ENCODE measurements at places on chromosomes 6 and 20.

DNA sequence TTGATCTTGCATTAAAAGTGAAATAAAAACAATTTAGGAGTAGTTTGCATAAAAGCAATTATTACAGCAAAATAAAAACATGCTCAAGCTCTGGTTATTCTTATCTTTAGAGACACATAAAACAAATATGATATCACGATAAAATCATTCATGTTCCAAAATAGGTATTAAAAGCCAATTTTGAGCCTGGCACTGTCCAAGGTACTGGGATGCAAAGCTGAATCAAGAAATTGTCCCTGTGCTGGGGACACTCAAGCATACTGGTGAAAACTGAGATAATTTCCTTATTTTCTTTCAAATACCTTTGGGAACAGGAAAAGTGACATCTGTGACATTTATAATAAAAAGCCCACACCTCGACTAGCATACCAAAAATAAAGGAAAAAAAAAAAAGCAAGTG lies 931 bp upstream of the MTCL3 start:
- no peak for DNase-seq

GRCh38 chr20:5606350-5606749 lies 143.9 kb upstream of the SHLD1 start:
- no peak for DNase-seq

DNA sequence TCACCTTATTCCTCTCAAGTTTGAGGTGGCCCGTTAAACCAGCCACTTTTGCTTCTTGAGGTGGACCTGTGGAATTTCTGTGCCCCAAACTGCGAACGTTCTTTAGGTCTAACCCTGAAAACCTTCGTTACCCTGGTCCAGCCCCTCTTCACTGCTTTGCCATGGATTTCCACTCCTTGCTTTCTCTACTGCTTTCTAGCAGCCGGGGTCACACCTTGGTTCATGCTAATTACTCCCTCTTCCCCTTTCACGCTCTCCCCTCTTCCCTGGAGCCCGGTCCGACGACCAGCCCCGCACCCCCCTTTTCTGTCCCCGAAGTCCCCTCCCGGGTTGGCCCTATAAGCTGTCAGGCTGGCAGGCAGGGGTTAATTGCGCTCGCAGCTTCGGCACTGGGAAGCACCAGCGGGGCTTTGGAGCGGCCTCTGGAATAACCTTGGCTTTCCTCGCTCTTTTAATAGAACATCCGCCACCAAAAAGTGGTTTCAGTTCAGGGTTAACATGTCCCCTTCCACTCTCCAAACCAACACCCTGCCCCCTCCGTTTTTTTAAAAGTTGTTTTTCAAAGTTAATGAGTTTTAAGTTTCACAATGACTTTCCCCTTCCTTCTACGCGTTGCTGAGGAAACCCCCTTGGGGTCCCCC lies 1.4 kb upstream of the HIVEP1 start:
- DNase-seq: peak; percentile 48

DNA sequence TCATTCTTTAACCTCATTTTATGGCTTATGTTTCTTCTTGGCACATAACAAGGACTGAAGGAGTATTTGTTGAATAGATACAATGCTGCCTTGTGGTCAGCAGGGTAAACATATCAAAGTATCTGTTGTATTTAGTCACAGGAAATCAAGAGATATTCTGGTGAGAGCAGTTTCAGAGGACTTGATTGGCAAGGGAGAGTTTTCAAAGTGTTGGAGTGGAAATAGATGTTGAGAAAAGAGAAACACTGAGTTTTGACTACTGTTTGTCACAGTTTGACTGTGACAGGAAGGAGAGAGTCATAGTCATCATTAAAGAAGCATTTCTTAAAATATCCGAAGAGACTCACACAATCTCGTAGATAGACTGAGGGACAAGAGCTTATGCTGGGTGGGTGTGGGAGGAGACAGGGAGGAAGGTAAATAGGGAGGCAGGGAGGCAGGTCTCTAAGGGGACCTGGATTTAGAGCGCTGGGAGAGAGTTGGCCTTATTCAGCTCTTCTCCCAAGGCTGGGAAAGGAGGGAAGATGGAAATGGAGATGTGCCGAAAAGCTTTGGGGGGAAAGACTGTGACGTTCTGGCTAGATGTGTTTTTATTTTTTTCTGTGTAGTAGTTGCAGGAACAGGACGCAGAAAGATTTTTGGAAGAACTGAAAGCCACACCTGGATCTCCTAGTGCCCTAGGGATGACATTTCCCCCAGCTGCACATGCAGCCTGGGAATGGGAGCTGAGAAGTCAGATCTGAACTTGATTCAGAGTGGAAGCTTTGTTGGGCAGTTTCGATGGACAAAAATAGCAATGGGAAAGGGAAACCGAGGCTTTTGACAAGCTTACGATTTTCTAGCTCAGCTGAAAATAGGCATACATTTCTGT lies 65.0 kb upstream of the IFNGR1 start:
- DNase-seq: peak; percentile 61

- no peak for DNase-seq
Measured at GRCh38 chr6:53241938-53242337, 93.3 kb upstream of the GCM1 start.

GRCh38 chr20:13800728-13801134 lies 15.9 kb downstream of the NDUFAF5 start:
- no peak for DNase-seq

GRCh38 chr20:54293526-54293925 lies 85.6 kb downstream of the PFDN4 start:
- DNase-seq: no peak

DNA sequence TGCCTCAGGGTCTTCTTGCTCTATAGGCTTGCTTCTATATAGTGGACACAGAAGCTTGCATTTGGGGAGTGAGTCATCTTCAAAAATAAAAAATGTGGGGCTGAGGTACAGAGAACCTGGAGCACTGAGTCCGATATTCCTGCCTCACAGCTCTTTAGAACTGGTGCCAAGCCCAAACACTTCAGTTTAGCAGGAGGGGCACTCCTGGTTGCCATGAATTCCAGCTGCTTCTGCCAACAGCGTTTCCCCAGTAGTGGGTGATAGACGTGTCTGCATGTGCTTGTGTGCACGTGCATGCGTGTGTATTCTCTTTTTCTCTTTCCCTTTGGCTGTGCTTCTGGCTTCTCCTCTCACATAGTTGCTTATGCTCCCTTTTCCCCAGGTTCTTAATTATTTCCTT lies 11.9 kb downstream of the DNPH1 start:
- no peak for DNase-seq

GRCh38 chr6:111487661-111488060 lies 4.6 kb upstream of the REV3L start:
- peak; percentile 54 for DNase-seq

DNA sequence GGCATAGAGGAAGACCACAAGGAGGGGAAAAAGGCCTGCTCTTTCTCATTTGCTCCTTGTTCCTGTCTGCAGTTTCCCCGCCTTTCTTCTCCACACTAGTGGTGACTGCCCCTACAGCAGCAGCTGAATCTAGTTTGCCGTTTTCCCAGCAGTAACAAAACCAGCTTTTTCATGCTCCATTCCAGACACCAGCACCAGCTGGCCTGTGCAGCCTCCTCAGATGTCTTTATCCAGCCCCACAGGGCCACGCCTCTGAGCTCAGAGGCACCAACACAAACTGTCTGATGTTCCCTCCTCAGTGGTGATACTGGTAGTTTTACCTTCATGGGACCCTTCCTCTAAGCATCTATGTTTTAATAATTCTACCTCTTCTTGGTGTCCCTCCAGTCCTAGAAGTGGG lies 70.4 kb upstream of the SLC24A3 start:
- no peak for DNase-seq

DNA sequence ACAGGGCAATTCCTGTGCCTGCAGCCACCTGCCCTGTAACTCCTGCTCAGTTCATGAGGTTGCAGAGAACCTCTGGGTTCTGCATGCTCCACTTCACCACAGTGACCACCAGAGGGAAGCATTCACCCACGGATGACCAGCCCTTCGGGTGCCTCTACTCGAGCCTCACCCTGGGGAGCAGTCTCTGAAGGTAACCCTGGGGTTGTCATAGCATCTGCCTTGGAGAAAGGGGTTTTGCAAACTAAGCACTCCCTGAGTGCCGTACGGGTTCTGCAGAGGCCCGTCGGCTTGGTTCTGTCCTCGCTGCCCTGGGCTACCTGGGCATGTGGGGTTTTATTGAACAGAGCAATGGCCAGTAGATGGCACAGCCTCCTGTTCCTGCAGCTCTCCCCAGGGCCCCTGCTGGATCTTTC lies 10.2 kb upstream of the CST5 start:
- DNase-seq: peak; percentile 39

DNA sequence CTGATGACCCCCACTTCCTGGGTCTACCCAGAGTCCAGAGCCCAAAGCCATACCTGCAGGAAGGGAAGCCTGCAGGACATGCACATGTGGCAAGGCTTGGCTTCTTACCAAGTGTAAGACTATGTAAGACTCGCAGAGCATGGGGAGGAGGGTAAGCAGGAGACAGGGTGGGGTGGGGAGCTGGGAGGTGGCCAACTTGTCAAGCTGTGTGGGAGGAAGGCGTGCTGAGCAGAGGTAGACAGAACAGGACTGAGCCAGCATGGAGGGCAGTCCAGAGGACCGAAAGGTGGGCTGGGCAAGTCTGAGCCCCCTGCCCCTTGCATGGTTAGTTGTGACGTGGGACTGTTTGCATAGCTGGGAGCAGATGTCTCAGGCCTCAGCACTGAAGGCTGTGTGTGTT lies 53.4 kb upstream of the RNF24 start:
- no peak for DNase-seq

DNA sequence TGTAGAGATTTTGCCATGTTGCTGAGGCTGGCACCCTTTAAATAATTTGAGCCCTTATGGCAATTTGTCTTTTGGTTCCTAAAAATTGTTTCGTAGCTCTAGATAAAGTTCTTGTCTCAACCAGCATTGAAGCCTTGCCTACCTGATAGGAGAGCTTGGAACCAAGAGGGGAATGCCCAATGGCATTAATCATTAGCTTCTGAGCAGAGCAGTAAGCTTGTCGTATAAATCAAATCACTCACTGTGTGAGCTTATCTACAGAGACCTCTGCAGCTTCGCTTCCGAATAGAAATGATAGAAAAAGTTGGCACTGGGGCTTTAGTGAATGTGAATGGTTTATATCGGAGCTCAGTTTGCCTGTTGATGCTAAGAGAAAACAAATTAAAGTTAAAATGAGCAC lies 10.7 kb downstream of the ANKRD6 start:
- no peak for DNase-seq

DNA sequence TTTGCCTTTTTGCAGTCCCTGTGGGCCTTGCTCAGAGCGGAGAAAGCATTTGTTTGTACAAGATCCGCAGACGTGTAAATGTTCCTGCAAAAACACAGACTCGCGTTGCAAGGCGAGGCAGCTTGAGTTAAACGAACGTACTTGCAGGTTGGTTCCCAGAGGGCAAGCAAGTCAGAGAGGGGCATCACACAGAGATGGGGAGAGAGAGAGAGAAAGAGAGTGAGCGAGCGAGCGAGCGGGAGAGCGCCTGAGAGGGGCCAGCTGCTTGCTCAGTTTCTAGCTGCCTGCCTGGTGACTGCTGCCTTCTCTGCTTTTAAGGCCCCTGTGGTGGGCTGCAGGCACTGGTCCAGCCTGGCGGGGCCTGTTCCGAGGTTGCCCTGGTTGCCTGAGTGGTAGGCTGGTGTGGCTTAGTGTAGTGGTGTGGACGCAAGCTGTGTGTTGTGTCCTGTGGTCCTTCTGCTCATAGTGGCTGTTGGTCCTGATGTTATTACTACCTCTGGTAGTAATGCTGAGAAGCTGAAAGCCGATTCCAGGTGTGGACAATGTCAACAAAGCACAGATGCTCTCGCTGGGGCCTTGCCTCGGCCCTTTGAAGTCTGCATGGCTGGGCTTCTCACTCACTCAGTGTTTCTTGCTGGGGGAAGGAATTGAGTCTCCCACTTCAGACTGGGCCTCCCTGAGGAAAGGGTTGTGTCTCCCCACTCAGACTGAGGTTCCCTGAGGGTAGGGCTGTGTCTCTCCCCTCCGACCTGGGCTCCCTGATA lies 12.1 kb downstream of the VEGFA start:
- no peak for DNase-seq

GRCh38 chr20:10412591-10413408 lies 21.2 kb downstream of the MKKS start:
- no peak for DNase-seq

GRCh38 chr6:51817832-51818231 lies 269.6 kb downstream of the PKHD1 start:
- no peak for DNase-seq

DNA sequence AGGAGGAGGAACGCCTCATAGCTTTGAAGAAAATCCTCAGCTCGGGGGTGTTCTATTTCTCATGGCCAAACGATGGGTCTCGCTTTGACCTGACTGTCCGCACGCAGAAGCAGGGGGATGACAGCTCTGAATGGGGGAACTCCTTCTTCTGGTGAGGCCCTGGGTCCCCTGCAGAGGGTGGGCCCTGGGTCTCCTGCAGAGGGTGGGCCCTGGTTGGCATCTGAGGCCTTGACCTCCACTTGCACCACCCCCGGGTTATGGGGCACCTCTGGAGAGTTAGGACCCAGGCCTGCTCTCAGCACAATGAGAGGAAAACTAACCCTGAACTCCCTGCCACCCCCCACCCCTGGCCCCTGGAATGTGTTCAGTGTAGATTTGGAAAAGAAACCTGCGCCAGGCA lies 47.2 kb downstream of the SYNJ2 start:
- no peak for DNase-seq

GRCh38 chr6:160084198-160084776 lies 37.3 kb upstream of the SLC22A1 start:
- DNase-seq: no peak

- DNase-seq: no peak
Measured at GRCh38 chr20:57938158-57939108, 228.6 kb upstream of the PMEPA1 start.

DNA sequence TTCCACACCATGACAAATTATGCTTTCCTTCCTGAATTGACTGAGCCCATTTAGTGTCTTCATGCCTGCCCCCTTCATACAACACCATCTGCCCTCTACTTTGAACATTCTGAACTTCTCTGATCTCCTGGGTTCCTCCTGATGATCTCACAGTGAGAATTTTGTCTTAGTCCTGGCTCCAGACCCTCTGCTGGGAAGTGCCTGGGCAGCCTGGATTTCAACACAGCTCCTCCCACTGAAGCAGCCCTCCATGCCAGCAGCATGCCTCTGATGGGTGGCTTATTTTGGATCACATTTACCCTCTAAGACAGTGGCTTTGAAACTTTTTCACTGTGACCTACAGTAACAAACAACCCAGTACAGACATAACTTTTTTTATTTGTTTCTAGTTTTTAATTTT lies 41.5 kb downstream of the DSE start:
- DNase-seq: no peak

GRCh38 chr6:26305641-26305969 lies 59.4 kb upstream of the BTN3A2 start:
- DNase-seq: no peak

DNA sequence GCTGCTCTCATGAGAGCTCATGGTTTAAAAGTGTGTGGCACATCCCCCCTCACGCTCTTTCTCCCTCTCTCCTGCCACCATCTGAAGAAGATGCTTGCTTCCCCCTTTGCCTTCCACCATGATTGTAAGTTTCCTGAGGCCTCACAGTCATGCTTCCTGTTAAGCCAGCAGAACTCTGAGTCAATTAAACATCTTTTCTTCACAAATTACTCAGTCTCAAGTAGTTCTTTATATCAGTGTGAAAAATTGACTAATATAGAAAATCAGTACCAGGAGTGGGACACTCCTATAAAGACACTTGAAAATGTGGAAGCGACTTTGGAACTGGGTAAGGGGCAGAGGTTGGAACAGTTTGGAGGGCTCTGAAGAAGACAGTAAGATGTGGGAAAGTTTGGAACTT lies 45.0 kb downstream of the HACE1 start:
- no peak for DNase-seq
